ENCODE measurements at places on chromosomes 6 and 20.
A peak's percentile ranks its signal among the peaks of the same experiment; 100 is the strongest.

DNA sequence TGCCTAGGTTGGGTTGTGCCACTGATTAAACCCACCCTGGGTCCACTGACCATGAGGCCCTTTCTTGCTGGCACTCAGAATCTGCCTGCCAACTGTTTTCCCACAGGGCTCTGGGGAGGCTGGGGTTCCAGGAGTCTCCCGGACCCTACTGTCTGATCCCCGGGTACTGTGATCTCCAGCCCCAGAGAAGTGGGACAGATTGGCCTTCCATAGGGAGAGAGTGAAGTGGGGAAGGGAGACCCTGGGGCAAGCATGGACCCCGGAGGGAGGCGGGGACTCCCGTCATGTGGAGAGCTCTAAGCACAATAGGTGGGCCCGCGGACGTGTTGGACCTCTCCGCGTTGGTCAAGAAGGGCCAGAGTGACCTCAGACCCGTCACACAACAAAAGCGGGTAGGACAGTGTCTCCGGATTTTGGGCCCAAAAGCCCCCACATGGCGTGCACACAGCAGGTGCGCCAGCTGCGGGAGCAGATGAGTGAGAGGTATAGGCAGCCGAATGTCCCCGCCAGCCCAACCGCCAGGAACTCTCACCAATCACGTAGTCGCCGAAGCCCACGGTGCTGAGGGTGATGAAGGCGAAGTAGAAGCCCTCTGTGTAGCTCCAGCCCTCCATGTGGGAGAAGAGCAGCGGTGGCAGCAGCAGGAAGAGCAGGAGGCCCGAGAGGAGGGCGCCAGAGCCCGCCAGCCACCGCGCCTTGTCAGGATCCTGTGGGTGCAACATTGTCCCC, 10.6 kb downstream of the KCNK17 start:
- no peak for DNase-seq

DNA sequence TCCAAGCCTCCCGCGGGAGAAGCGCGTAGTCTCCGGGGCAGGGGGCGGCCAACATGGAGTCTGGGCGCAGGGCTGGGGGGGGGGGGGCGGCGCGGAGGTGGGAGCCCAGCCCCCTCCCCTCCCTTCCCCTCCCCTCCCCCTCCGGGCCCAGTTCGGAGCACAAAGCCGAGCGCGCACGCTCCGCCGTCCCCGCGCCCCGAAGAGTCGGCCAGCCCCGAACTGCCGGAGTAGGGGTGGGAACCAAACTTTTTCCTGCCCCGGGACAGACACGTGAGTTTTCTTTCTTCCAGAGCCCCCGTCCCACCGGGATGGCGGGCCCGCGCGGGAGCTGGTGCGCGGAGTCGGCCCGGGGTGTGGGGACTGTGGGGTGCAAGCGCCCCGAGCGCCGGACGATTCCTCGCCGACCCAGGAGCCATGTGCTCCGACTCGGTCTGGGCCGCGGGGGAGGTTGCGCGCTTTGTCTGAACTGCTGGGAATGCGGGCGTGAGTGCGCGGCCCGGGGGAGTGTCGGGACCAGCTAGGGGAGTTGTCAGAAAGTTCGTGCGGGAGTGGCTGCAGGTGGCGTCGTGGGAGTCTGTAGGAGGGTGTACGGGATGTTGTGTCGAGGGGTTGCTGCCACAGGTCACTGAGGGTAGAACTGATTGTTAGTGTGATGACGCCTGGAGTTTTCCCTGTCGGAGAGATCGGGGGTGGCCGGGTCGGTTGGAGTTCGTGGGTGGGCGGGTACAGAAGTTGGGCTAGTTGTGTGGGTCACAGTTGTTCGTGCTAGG, 1.2 kb downstream of the TGIF2 start:
- DNase-seq, result peak; percentile 29

GRCh38 chr6:56977192-56977591, 22.3 kb downstream of the BEND6 start:
- DNase-seq, result no peak

DNA sequence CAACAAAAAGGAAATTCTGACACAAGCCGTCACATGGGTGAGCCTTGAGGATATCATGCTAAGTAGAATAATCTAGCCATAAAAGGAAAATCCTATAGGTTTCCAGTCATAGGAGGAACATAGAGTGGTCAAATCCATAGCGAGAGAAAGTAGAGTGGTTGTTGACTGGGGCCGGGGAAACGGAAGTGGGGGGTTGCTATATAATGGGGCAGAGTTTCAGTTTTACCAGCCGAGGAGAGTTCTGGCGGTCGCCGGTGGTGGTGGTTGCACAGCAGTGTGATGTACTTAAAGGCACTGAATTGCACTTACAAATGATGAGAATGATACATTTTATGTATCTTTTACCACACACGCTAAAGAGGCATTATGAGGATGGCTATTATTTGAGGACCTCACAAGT, 4.9 kb downstream of the GPR31 start:
- no peak for DNase-seq

DNA sequence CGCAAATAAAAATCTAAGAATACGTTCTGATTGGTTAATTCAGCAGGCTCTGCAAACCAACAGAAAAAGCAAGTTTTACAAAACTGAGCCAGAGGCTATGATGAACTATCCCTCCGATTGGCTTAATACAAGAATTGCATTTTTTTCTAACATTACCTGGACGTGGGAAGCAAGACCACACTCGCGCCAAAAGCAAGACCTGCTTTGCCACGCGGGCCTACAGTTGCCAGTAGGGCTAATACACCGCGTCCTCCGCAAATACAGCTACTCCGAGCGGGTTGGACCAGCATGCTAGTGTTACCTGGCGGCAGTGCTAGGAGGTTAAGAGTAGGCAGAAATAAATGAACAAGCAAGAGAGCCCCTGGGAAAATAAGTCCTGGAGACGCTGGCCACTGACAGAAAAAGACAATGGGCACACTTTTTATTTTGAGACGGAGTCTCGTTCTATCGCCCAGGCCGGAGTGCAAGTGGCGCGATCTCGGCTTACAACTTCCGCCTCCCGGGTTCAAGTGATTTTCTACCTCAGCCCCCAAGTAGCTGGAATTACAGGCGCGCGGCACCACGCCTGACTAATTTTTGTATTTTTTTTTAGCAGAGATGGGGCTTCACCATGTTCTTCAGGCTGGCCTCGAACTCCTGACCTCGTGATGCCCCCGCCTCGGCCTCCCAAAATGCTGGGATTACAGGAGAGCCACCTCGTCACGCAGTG, 131.9 kb upstream of the BTN3A2 start:
- DNase-seq, result peak; percentile 79

DNA sequence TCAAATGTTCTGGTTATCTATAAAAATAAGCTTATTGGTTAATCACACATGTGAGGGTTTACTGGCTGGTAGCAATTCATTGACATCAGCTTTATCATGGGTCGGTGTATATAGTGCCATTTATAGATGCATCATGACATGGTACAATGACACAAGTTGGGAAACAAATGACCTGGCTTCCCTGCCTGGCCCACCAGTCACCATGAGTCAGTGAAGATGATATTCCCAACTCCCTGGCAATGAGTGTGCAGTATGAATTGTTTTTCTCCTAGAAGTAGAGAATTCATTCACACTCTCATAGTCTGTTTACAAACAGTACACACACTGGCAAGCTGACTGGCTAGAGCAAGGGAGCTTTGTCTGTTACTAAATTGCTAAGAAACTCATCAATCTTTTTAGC, 37.2 kb upstream of the CALHM6 start:
- no peak for DNase-seq

DNA sequence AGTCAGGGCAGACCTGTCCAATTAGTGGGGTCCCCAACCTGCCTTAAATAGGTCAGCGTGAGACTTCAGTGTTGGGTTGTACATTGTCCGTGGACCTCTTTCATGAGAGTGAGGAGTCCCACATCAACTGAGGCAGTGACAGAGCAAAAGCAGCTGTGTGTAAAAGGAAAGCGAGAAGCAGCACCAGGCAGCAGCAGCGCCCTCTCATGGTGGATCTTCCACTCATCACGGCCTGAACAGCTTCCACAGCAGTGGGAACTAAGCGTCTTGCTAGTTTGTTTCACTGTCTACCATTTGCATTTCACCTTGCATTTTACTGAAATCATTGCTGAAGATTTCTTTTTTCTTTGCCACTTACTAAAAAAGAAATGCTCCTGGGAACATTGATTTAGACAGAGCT, 333.8 kb downstream of the PKHD1 start:
- no peak for DNase-seq

GRCh38 chr20:3068986-3069900, 2.2 kb upstream of the OXT start:
- peak; percentile 49 for DNase-seq

DNA sequence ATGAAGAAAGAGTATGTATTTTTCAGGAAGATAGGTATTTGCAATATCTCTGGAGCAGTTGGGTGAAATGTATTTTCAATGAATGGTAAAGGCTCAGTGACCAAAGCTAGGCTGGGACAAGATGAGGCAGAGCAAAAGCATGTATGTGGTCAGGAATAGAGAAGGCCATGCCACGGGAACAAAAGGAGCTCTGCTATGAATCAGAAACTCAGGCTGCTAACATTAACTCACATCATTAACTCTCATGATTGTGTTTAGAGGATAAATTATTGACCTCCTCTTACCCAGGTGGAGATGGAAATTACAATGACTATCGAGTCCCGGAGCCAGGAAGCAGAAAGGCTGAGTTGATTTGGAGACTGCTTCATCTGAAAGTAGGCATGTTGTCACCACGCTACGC, 220.2 kb downstream of the FUT9 start:
- no peak for DNase-seq

- no peak for DNase-seq
These were observed 286.0 kb downstream of the FOXC1 start for GRCh38 chr6:1895721-1896120.

DNA sequence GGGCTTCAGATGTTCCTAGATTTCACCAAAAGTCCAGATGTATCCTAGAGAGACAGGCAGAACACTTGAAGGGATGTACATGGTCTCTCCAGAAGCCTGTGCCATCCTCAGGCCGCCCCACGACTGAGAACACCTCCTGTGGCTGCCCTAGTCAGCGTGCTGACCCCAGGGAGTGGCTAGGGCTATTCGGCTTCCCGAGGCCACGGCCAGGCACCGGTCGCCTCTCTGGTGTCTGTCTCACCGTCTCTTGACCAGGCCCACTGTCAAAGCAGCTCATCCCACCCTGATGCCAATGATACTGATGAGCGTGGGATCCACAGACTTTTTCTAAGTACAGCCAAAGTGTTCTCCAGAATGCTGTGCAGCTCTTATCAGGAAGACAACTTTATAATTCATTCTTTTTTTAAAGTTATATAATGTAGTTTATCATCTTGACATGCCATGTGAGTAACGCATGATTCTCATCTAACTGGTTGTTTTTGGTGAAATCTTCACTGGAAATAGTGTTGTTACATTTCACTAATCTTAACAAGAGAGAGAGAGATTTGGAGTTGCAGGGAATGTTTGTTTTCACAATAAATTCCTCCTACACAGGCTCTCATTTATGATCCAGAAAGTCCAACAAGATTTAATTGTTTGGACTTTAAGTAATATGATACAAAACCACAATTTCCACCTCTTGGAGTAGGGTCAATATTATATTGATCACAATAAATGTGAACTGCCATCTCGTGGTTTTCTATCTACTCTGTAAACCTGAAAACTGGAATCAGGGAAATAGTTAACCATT, 41.7 kb upstream of the KLHL31 start:
- no peak for DNase-seq

GRCh38 chr6:36985417-36985807, 584 bp downstream of the MTCH1 start:
- DNase-seq, result no peak

DNA sequence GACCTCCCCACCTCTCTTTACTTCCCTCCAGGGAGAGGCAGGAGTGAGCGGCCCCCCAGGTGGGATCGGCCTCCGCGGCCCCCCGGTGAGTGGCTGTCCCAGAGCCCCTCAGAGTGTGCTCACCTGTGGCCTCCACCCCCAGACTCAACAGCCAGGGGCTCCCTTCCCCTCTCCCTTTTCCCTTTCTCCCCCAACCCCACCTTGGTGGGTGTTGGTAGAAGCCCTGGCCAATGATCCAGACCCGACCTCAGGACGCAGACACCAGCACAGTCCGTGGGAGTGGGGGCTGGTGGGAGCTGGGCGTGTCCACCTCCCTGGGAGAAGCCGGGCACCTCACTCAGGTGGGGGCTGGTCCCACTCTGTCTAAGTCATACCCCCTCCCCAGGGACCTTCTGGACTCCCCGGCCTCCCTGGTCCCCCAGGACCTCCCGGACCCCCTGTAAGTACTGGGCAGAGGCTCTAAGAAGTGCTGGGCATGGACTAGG, 4.9 kb downstream of the COL9A3 start:
- no peak for DNase-seq

GRCh38 chr6:54428431-54428830, 120.2 kb downstream of the TINAG start:
- no peak for DNase-seq

DNA sequence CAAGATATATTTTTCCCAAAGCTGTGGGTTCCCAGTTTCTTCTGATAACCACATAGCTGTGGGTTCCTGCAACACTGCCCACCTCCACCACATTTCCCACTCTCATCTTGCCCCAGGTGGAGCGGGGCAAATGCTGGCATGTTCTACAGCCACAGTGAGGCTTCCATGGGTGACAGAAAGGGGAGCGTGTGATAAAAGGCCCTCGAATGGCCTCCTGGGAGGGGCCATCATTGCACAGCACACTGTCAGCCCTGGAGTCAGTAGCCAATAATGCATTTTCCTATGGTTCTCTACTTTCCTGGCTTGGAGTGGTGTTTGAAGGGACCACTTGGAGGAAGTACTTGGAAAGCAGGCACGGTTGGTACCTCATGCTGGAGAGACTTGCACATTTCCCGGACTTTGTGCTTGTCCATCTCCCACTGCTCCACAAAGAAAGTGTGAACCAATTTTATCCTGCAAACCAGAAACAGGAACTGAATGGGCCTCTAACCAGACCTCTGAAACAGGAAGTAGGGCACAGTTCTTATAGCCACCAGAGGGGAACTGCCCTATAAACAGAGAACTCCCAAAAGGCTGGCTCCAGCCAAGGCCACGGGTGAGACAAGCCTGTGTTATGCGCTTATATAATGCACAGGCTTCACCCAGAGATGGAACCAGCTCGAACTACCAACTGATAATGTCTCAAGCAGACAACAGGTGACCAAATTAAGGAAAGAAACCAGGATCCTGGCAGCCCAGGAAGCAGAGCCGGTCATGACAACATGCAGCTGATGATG, 8.6 kb downstream of the MAP3K5 start:
- no peak for DNase-seq

GRCh38 chr20:53352727-53353440, 240.8 kb downstream of the ZNF217 start:
- no peak for DNase-seq

- no peak for DNase-seq
These were observed 46.2 kb upstream of the BCLAF1 start for GRCh38 chr6:136335736-136336363.

- DNase-seq, result no peak
These were observed 16.1 kb downstream of the MYLK4 start for GRCh38 chr6:2734488-2735166.

DNA sequence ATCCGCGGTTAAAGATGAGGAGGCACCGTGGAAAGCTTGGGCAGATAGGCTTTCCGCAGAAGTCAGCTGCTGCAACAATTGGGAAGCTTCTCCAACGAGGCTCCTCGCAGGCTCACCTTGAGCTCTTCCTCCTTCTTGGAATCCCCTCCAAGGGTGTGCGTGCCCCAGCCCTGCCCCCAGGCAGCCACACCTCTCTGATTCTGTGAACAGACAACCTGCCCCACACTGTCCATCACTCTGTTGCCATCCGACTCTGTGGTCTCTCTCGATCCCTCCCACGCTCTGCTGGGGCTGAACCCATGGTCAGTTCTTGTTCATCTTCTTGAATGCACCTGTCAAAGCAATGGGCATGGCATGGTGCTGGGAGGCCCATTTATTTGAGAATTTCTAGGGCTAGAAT, 31.5 kb downstream of the PACSIN1 start:
- no peak for DNase-seq

All from stimulated activated naive CD4-positive, alpha-beta T cell (primary cell).